Stimulated activated CD4-positive, alpha-beta T cell treated with anti-CD3 and anti-CD28 coated beads, Interleukin-12 subunit alpha, Interleukin-12 subunit beta, amount 100 ng/mL, for 48 hours (primary cell): ENCODE measurements at places on chromosomes 2 and 18.

DNA sequence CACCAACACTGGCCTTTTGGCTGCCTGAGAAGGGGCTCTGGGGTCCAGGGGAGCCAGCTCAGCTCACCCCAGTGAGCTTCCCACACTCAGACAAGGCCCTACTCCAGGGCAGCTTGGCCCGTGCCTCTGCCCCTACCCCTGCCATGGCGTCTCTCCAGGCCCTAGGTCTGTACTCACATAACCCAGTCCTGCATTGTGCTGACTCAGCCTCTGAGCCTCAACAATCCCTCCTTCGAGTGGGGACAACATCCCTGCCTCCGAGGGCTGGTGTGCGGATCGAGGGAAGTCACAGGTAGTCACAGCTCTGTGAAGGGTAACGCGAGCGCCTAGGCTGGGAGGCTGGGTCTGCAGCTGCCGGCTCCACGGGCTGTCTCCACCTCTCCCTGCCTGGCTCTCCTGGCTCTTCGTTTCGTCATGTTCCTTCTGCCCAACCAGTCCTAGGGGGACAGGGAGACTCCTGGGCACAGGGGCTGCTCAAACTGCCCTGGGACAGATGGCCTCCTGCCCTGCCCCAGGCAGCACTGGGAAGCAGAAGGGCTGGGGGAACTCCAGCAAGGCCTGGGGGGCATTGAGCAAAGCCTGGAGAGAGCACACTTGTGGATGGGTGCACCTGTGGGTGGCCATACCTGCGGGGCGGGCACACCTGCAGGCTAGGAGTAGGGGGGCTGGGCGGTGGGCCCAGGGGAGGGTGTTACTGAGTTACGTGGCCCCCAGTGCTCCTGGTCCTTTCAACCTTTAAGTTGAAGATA, 74.6 kb downstream of the RRM2 start:
- DNase-seq: no peak

GRCh38 chr18:51279367-51279984, 82.0 kb upstream of the MEX3C start:
- DNase-seq: no peak

DNA sequence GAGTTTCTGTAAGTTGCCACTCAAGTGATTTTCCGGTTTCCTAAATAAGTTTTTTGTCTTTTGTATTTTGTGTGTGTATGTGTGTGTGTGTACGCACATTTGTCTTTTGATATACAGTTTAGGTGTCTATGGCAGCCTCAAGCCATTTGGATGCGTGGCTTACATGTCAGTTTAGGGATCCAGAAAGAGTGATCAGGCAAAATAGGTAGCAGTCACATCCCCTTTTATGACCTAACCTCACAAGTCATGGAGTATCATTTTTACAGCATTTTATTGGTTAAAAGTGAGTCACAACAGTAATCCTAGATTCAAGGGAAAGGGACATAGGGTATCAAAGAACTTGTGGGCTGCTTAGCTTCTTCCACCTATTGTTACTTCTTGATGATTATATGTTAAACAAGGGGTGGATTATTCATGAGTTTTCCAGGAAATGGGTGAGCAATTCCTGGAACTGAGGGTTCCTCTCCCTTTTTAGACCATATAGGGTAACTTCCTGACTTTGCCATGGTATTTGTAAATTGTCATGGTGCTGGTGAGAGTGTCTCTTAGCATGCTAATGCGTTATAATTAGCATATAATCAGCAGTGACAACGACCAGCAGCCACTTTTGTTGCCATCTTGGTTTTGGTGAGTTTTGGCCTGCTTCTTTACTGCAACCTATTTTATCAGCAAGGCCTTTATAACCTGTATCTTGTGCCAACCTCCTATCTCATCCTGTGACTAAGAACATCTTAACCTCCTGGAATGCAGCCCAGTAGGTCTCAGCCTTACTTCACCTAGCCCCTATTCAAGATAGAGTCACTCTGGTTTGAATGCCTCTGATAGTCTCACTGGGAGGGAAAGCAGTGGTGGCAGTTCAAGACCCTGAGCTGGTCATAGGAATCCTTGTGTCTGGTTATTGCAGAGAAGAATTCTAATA, 8.6 kb upstream of the SOCS6 start:
- DNase-seq: no peak

- DNase-seq: no peak
Observed at GRCh38 chr2:63438181-63438580, 150.1 kb downstream of the WDPCP start.

DNA sequence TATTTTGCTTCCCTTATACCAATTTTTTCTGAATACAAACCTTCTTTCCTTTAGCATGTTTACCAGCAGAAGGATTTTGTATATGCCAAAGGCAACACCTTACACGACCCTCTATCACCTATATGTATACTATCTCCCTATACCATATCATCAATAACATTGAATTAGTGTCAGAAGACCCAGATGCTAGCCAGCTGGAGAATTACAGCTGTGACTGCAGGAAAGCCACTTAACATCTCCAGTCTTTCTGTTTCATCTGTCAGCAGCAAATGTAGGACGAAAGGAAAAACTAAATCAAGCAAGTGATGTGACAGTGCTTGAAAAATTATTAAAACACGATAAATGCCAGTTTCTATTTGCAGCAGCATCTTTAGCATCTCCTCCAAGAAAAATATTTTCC, 193.7 kb downstream of the STK39 start:
- no peak for DNase-seq

- no peak for DNase-seq
Observed at GRCh38 chr2:96869281-96869821, 529 bp downstream of the SEMA4C start.

DNA sequence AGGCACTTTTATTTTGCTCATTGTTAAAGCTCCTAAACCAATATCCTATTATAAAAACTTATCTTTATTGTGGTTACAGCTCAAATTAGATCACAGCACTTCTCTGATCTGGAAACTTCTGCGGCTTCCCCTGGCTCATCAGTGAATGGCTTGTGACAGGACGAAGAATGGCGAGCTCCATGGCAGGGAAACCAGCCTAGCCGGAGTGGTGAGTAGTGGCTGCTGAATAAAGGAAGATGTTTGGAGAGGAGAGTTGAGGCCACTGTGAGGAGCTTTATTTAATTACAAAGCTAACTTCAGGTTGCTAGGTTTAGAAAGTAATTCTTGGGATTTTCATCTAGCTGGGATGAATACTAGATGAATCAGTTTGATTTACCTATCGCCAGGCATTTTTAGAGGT, 213.5 kb downstream of the CYRIA start:
- DNase-seq: no peak

DNA sequence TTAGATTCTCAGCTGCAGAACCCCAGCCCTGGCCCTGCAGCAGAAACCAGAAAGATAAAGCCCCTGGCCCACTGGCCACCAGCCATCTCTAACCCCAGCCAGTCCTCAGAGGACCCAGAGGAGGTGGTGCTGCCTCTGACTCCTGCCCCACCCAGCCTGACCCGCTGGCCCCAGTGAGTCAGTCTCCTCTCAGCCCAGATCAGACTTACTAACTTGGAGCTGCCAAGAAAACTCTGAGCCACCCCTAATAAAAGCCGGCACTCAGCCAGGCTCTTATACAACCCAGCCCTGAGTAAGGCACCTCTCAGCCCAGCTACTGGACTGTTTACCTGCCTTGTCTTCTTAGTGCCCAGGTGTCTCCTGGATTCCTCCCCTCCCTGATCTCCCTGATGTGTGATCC, 2.0 kb downstream of the SLC14A2 start:
- DNase-seq: no peak

DNA sequence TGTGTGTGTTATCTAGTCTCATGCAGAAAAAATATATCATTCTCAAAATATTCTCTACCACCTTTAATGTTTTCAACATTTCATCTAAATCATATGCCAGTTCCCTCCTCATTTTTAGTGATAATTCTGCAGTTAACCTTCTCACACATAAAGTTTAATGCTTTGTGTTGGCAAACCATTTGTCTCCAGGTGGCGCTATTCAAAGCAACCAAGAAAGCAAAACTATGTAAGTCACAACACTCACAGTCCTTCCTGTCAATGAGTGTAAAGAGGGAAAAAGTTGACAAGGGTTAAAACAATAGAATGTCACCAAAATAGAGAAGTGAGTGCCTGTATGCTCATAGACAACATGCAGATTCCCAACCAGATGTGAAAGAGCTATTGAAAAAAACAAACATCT, 961.6 kb upstream of the LRRTM1 start:
- DNase-seq: no peak

GRCh38 chr18:53686965-53687364, 537.5 kb downstream of the MBD2 start:
- DNase-seq: no peak

DNA sequence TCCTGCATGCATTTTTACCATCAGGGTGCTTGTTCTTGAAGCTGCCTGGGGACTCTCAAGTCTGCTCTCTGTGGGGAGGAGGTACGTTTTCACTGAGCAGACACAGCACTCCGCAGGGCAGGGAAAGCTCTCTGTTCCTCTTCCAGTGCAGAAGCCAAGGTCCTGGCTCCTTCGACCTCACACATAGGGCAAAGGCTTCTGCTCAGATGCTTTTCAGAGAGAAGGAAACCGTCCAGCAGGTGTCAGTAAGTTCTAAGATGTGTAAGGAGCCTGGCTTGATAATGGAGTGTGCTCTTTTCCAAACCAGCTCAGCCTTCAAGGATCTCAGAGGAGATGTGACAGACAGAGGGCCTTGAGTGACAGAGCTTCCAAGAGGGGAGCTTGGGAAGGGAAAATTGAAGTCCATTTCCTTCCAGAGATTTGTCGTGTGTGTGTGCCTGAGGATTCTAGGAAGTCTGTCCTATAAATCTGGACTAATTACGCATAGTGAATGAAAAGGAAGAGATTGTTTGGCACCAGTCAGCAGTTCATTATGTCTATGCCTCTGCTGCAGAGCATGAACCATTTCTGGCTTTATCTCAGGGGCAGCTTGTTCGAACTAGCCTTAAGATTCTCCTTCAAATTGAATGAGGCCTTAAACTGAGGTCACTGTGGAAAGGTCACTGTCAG, 67.3 kb upstream of the UPP2 start:
- DNase-seq: no peak

DNA sequence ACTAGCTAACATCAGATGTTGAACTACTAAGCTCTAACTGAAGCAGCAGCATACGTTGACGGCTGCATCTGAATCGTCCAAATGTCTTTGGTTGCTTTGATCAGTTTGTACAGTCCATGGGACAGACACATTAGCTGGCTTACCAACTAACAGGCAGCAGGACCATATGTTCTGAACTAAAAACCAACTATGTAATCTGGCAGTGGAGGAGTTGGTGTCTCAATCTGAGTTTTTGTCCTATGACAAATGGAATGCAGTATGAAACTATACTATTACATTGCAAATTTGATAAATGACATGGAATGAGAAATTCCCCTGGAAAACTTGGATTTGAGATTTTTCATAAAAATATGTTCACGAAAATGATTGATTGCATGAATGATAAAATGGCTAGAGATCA, 79.5 kb downstream of the EPHA4 start:
- DNase-seq: no peak

GRCh38 chr2:226002438-226002837, 602.9 kb downstream of the NYAP2 start:
- no peak for DNase-seq

GRCh38 chr2:166240387-166241313, 112.8 kb upstream of the SCN1A start:
- DNase-seq: no peak

- DNase-seq: no peak
Observed at GRCh38 chr2:206520450-206520849, 77.1 kb downstream of the ADAM23 start.

GRCh38 chr2:28282248-28282647, 110.4 kb upstream of the FOSL2 start:
- DNase-seq: no peak

DNA sequence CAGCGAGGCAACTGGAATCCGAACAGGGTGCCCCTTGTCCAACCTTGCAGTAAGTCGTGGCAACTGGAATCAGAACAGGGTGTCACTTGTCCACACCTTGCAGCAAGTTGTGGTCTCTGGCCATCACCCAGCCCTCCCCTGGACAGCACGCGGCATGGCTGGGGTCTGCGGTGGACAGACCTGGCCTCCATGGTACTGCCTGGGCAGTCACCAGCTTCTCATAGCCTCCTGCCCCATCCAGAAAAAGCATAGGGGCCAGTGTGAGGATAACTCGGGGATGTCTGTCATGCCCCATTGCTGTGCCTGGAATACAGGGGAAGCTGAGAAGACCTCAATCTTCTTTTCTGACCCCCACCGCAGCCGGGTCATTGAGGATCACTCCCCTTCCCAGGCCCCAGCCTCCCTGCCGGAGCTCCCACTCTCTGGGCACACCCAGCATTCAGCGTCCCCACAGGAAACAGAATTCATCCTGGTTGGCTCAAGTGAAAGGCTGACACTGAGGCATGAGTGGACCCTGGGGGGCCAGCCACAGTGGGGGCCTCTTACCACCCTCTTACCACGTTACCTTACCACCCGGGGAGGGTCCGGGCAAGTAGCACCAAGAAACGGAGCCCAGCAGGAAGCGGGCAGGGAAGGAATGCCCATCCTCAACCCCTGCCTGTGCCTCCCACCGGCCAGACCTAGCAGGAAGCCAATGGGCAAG, 68.0 kb upstream of the RAB6C start:
- no peak for DNase-seq

- DNase-seq: no peak
Observed at GRCh38 chr2:37912616-37913015, 12.5 kb upstream of the RMDN2 start.

DNA sequence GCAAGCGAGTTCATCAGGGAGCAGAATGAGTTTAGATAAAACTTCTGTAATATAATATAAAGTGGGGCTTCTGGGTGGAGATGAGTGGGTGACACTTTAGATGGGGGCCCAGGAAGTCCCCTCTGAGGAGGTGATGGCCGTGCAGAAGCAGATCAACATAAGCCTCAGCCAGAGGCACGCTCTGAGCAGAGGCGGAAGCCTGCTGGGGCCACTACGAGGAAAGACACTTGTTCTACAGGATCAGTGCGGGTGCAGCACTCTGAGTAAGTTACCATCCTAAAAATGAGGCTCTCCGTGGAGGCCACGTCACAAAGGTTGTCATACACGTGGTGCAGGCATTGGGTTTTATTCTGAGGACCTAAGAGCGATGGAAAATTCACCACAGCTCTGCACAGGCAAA, 22.3 kb downstream of the TMEM18 start:
- no peak for DNase-seq

DNA sequence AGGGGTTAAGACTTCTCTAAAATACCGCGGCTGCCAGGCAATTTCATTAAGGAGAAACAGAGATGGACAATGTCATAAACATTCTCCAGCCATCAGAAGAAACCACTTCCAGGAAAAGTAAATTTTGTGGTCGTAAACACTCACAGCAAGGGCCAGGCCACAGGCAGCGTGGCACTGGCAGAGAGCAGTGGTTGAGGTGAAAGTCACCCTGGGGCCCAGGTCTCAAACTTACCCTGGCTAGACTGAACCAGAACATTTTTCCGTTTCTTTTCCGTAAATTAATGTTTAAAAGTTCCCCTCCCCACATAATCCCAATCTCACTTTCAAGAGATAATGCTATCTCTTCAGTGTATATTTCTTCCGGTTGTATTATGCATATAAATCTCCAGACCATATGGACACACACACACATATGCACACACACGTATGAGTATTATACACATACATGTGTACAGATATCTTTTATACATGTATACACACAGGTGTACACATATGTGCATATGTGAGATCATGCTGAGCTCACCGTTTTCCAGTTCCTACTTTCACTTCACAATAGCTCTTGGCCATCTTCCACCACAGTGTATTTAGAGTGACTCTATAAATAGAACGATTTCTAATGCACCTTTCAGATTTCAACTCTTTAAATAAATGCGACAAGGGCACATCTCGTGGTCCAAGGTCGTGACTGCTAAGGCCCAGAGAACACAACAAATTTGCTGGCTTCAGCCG, 90.1 kb downstream of the MALT1 start:
- no peak for DNase-seq

- no peak for DNase-seq
Observed at GRCh38 chr2:235238537-235238936, 255.3 kb upstream of the AGAP1 start.
